ENCODE measurements at places on chromosomes 13 and 19. TPM values are rescaled to one million over a fixed set of nuclear protein-coding genes. Genes with fewer than 3 reads are reported as not detected.

NCR1 gene
- not detected for total RNA-seq

ZNF471 gene
- 4.6 TPM for total RNA-seq

ITM2B gene
- 323 TPM for total RNA-seq

COL4A1 gene
- total RNA-seq: 811 TPM

PLK5 gene
- not detected for total RNA-seq

ZNF433 gene
- 2.3 TPM for total RNA-seq

FGF21 gene
- total RNA-seq: not detected

GRAMD1A gene
- total RNA-seq: 48.3 TPM

CEACAM19 gene
- 1.4 TPM for total RNA-seq

OSCAR gene
- total RNA-seq: 2.3 TPM

ZNF284 gene
- total RNA-seq: 1.8 TPM

GRIK5 gene
- total RNA-seq: not detected

RUBCNL gene
- total RNA-seq: not detected

DACH1 gene
- 0.09 TPM for total RNA-seq

DPRX gene
- not detected for total RNA-seq

LILRB4 gene
- total RNA-seq: not detected

RDH13 gene
- total RNA-seq: 8.1 TPM
